ENCODE measurements at places on chromosomes 2 and 18.

DNA sequence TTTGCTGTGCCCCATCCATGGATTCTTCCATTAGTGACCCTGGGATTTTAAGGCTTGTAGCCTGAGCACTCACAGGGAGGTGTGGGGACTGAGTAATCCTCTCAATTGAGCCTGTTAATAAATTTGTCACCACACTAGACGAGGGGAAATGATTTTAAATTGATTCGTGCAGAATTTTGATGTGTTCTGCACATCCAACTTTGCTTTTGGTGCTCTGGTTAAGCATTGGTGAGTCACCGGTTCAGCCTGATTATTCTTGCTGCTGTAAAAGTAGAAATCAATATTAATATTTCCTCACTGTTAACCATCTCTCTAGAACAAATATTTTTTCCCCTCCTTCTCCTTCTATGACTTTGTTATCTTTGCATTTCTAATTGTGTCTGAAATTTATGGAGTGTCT lies 482.0 kb downstream of the TSN start:
- DNase-seq, result no peak

DNA sequence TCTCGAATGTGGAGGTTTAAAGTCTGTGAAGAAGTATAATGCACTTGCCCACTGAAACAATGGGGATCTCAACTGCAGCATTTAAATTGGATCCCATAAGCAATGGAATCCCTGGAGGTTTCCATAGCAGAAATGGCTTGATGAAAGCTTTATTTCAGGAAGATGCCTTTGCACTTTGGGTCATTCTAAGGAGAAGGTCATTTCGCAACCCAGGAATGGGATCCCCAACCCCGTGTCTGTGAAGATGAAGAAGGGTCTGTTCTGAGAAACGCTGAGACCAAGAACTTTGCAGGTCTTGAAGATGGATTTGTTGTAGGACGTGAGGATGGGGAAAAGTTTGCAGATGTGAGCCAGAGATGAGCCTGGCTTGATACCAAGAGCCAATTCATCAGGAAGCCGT lies 1.8 kb upstream of the KCNG3 start:
- DNase-seq, result no peak

DNA sequence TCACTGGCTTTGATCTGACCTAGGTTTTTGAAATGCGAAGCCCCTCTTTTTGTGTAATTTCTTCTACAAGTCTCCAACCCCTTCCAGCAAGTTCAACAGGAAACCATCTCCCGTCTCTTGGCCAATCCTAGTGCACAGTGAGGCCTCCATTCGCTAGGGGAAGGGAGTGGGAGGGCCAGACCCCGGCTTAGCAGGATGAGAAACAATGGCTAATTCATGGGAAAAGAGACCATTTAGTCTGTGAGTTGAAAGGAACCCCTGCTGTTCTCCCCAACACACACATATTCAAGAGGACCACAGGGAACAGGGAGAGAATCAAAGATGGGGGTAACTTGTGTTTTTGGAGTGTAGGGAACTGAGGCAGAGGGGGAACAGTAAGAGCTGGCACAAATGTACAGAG lies 83.0 kb downstream of the RTN4 start:
- no peak for DNase-seq

- DNase-seq, result no peak
Measured at GRCh38 chr18:73590950-73591349, 556.7 kb downstream of the FBXO15 start.

- DNase-seq, result no peak
Measured at GRCh38 chr2:241381872-241382271, 25.8 kb downstream of the FARP2 start.

DNA sequence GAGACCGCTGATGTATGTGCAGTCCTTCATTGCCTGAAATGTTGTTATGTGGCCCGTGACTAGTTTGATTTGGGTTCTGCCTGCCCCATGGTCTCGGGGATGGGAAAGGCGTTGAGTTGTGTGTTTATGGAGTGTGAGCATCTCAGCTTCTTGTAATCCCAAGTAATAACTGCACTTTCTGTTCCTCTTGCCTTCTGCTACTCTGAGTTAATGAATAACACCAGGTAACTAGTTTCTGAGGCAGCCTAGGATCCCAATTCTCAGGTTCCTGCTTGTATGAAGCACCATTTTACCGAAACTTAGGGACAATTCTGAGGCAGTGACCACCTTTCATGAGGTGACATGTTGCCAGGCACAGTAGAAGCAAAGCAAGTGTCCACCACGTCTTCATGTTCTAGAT lies 170.0 kb downstream of the ALK start:
- DNase-seq, result no peak

- DNase-seq, result no peak
Measured at GRCh38 chr2:182818501-182818900, 47.9 kb downstream of the FRZB start.

DNA sequence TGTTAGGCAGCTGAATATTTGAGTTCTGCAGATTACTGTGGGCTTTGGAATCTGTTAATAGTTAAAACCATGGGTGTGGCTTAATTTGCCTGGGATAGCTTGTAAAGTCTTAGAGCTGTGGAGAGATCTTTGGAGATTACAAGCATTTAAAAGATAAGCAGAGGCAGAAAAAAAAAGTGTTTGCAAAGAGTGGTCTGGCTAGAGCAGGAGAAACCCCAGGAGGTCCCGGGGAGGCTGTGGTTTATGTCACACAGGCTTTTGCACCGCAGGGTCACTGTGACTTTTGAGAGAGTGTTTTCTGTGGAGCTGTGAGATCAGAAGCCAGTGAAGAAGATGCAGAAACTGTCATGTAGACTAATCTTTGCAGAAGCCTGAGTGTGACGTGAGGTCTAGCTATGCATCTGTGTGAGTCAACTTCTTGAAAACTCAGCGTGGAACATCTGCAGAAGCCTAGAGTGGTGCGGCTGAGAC lies 49.0 kb downstream of the SETBP1 start:
- DNase-seq, result peak; percentile 75

DNA sequence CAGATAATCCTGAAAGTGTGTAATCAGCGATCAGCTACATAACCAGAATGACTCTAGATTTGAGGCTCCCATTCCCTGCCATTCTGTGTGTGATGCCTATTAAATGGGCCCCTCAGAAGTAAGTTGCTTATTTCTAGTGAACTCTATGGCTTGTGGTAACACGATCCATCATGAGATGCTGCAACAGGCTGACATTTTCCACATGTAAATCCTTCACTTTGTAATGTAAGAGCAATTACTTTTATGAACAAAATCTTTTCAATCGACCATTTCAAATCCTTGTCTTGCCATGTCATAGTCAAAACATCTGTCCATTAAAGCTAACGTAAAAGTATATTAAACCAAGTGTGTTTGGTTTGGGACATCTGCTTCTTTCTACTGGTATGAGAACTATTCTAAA lies 175.9 kb upstream of the ETAA1 start:
- no peak for DNase-seq

DNA sequence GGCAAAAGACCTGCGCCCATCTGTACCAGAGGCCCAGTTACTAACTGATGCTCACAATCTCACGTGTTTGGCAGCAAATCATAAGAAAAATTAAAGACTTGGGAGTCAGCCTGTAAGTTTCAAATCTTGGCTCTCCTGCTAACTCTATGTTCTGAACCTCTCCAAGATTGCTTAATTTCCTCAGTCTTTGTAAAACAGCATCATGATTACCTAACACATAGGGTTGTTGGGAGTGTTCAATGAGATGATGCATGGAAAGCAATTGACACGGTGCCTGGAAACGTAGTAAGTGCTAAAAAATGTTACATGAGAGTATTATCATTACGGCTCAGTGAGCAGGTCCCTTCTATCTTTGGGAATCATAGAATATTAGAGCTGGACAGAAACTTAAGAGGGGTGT lies 497.6 kb upstream of the TCF4 start:
- DNase-seq, result peak; percentile 82

- DNase-seq, result no peak
Measured at GRCh38 chr2:144496092-144496976, 23.6 kb downstream of the ZEB2 start.

GRCh38 chr2:86044614-86045013 lies 61.1 kb downstream of the POLR1A start:
- DNase-seq, result no peak
